Osteocyte (in vitro differentiated cells): ENCODE measurements at places on chromosomes 7 and 10.
A peak's percentile ranks its signal among the peaks of the same experiment; 100 is the strongest.

DNA sequence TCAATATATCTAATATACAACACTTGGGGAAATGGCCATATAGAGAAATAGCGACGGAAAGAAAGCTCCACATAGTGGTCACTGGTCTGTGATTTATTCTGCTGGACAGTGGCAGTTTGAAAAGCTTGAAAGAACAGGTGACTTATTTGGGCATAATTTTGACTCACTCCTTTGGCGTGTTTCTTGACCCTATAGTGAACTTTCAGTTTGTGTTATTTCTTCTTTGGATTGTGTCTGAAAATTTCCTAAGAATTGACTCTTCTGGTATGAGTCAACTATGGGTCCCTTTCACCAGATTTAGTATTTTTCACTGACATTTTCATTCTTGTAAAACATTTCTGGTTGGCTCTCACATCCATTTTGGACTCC lies 25.8 kb upstream of the IMMP2L start:
- no peak for DNase-seq

DNA sequence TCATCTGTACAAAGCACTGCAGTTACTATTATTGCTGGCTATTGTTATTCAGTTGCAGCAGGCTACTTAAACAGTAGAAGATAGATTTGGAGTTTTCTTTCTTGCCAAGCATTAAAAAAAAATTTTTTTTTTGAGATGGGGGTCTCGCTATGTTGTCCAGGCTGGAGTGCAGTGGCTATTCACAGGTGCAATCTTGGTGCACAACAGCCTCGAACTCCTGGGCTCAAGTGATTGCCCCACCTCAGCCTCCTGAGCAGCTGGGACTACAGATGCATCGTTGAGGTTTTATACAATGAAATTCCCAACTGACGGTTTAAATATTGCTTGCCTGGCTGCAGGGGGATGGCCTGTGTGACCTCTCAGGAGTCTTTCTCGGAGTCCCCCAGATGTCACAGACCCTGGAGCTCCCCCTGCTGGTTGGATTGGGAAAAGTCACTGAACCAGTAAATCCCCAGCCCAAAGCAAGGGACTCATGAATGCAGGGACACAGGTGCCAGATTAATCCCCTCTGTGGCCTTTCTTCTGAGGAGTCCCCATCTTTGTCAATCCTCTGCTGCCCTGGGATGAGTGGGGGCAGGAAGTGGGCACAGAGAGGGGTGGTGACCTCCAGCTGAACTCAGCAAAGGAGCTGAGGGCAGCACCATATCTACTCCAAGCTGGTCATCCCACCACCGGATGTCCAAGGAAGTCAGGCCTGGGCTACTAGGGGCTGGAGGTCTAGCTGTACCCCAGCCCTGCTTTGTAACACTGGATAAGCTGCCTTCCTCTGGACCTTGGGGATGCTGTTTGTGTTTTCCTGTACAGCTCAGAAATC lies 149.6 kb downstream of the C10orf105 start:
- peak; percentile 88 for DNase-seq

DNA sequence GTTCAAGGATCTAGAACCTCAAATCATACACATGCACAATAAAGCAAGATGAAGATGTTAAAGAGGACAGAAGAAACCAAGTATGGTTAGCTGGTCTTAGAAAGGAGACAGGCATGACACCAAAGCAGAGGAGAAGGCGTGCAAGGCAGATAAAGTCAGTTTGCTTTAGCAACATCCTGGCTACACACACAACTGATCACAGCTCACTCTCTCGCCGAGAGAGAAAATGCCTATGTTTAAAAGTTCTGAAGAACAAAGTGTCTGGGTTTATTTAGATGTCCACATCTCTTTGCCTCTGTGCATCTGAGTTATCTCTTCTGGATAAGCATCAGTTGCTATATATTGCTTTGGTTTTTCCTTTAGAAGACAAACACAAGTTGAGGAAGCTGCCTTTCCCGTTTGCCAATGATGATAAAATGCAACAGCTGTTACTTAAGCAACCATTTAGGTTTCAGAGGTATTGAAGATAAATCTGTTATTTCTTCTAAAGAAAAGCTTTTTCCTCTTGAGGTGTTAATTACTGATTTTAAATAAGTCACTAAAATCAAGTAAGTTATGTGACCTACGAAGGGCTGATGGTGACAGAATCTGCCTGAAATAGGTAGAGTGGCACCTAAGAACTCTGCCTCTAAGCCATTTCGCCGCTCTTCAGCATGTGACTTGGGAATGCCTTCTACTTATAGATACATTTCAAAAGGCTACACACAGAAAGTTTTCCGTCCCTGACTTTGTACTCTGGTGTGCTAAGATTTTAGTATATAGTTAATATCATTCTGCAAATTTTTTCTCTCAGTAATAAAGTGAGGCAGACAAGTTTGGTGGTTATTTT lies 146.2 kb upstream of the ASAH2 start:
- DNase-seq, result no peak

DNA sequence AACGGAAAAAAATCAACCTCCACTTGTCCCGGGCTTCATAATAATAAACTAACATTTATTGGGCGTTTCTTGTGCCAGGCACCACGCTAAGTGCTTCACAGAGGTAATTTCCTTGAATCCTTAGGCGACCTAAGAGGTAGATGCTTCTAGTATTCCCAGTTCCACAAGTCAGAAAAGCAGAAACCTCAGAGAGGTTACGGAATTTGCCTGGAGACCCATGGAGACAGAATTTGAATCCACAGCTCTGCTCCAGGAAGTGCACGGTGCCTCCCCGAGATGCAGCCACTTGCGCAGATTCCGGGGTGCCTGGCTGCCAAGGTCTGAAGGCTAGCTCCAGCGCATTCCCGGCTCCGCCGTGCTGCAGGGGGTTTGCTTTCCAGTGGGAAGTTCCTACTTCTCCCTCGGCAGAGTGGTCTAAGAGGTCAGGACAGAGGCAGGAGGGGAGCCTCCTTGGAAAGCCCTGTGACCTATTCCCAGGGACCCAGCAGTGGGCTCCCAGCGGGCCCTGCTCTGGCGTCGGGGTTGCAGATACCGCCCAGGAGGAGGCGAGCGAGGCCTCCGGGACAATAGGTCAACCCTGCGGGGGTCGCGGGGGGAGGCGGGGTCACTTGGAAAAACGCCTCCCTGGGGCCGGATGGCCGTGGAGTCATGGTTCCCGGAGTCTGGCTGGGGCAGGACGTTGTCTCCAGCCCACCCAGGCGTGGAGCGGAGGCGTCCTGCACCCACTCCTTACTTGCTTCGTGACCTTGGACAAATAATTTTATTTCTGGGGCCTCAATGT lies 10.1 kb upstream of the NKX2-3 start:
- no peak for DNase-seq

GRCh38 chr10:36725581-36726520 lies 399.5 kb upstream of the ANKRD30A start:
- DNase-seq, result no peak

DNA sequence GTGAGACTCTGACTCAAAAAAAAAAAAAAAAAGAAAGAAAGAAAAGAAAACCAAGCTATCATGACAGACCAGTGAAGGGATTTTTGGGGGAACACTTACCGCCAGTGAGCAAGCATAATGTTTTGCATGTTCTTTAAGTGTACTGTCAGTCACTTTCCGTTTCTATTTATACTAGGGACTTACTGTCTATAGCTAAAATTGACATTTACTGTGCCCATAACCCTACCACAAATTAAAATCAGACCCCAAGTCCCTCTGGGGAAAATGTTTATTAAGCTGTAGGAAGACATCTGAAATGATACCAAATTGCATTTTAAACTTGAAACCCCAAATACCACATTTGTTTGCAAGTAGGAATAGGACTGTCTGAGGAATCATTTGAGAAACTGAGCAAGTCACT lies 252.8 kb downstream of the TRIL start:
- no peak for DNase-seq

DNA sequence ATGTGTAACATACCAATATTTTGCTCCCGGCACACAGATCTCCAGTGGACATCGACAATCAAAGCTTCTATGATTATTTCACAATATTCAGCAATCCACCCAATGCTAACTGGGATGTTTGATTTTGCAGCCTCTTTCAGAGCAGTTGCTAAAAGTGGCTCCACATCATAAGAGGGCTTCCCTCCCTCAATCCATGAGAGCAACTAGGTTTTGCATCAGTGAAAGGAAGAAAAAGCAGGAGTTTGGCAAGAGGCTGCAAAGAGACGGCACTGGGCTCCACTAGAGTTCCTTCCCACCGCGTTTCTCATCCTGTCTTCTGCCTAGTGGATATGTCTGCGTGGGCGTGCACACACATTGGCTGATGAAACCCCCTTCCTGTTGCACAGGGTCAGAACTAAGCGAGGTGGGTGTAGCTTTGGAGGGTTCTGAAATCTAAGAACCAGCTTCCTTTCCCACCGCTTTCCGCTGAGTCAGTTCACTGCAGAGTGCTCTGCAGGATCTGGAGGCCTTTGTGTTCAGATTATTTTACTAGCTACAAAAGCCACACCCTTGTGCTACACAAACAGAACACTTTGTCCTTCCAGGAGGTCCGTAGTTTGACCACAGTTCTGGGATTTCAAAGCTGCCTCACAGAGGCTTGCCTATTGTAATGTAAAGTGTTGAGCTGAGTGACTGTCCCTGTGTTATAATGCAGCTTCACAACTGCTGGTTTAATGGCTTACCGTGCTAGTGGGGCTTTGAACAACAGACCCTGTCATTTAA lies 28.1 kb downstream of the ARL4A start:
- no peak for DNase-seq

DNA sequence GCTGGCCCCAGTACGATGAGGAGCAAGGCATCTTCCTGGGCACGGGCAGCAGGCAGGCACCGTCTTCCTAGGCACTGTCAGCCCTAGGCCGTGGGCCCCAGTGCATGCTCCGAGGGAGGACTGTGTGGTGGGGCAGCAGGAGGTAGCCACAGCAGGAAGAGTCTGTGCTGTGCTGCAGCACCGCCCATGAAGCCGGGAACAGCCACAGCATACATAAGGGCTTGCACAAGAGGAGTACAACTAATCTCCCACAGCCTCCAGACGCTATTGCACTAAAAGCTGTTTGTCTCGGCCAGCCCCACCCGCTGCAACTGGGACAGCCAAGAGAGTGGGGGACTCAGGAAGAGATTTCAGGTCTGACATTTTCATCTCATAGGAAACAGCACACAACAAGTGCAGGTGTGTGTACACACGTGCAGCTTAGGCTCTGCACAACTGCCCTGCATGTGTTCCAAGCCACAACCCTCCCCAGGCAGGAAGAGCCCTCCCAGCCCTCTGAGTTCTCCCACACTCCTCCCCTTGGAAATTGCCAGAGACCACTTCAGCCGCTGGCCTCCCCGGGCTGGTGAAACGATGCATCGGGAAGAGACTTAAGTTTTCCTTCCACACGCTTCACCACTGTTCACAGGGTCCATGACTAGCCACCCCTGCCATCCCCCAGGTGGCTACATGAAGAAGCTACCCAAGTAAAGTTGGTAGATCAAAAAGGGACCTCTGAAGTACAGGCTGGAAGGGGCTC lies 88.1 kb upstream of the DDC start:
- peak; percentile 63 for DNase-seq

- DNase-seq, result no peak
Measured at GRCh38 chr10:52525761-52526160, 211.7 kb downstream of the DKK1 start.

GRCh38 chr10:71193516-71193915 lies 18.9 kb upstream of the UNC5B start:
- no peak for DNase-seq

DNA sequence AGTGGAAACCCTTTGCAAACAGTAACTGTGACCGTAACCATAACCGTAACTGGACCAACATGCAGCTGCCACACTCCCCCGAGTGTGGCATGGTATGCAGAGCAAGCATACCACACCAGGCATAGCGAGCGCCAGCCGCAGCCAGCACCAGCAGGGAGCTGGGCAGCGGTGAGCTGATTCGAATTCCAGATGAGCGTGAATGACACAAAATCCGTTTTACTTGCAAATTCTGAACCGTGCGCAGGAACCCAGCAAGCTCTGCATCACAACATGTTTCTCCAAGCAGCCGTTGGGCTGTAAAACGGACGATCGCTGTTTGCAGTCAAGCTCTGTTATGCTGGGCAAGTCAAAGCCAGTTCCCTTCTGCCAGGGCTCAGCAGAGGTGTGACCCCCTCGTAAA lies 111.1 kb downstream of the OAT start:
- no peak for DNase-seq

GRCh38 chr10:18689498-18689897 lies 30.3 kb downstream of the ARL5B start:
- no peak for DNase-seq

DNA sequence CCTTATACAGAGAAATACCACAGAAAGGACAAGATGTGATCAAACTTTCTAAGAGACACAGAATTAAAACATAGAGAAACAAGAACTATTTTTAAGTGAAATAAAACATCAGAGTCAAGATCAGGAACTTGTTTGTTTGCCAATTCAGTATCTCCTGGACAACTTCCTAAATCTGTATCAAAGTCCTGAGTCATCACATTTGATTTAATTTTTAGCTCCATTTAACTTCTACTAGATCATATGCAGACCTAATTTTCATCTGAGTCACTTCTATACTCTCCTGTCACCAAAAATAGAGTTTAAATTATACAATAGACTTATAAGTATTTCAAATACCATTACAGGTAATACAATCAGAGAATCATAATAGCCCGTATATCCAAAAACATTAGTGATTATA lies 268.1 kb downstream of the PRKG1 start:
- DNase-seq, result no peak

DNA sequence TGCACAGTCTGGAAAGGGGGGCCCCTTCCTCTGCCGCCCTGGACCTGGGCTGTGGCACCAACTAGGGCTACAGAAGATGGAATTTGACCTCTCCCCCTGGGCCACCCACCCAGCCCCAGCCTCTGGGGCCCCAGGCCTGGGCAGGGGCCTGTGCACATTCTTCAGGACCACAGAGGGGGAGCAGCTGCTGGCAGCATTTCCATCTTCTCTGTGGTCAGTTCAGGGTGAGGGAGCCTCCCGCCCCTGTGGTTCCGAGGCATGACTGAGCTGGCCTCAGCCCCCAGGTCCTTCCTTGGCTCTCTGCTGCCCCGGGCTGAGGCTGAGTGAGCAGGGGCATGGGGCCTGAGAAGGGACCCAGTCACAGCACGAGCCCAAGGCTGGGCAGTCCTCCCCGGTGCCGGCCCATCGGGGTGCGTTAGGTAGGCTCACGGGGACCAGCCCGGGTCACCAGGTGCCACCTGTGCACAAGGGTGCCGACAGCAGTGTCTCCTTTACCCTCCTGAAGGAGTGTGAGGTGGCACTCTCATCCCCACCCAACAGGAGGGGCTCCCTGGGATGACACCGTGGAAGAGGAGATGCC lies 63.2 kb downstream of the UNCX start:
- DNase-seq, result no peak

GRCh38 chr10:35898716-35899440 lies 256.8 kb upstream of the FZD8 start:
- no peak for DNase-seq

- DNase-seq, result no peak
Measured at GRCh38 chr10:116995648-116996047, 9.3 kb downstream of the SHTN1 start.

- DNase-seq, result no peak
Measured at GRCh38 chr7:33590916-33591315, 314.4 kb upstream of the BMPER start.
